ENCODE measurements at places on chromosomes 7 and 10.

- no peak for DNase-seq
These were observed 9.7 kb downstream of the CREM start for GRCh38 chr10:35136263-35136815.

DNA sequence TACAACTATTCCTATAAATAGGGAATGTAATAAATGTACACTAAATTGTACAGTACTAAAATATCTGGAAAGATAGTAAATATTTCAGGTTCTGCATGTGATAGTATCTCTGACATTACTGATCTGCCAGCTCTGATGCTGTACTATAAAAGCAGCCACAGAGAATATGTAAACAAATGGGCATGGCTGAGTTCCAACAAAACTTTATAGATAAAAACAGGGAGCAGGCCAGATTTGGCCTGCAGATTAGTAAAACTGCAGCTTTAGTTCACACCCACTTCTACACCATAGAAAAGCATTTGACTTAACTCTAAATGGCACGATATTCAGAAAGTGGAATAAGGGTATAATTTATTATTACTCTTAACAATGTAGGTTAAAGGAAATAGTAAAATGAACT lies 18.8 kb upstream of the TLL2 start:
- DNase-seq, result no peak

DNA sequence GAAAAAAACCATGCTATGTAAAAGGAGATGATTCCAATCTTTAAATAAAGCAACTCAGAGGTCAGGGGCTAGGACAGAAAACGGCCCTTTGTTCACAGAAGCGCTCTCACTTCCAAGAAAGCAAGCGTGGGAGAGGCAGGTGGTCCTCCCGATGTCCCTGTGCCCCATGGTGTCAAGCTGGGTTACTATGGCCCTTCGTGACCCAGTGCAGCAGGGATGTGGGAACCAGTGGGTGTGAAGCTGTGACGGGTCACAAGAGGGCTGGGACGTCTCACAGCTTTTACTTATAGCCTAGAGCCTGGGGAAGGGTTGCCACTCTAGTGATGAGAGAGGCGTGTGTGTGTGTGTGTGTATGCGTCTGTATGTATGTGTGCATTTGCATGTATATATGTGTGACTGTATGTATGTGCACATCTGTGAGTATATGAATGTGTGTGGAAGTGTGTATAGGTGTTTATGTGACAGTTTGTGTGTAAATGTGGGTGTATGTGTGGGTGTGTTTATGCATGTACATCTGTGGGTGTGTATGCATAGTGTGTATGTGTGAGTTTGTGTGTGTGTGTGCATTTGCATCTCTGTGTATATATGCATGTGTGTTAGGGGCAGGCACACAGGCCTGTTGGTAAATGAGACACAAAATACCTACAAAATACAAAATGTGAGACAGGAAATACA lies 25.2 kb downstream of the HTRA1 start:
- no peak for DNase-seq

GRCh38 chr10:88209837-88210561 lies 346.6 kb downstream of the PTEN start:
- DNase-seq, result no peak

GRCh38 chr7:87596696-87597095 lies 4.0 kb downstream of the ABCB1 start:
- no peak for DNase-seq
